Memory B cell (primary cell): ENCODE measurements at places on chromosomes 12 and 14.

GRCh38 chr12:7319930-7320329 is 16.1 kb downstream of the ACSM4 start:
- DNase-seq, result no peak

DNA sequence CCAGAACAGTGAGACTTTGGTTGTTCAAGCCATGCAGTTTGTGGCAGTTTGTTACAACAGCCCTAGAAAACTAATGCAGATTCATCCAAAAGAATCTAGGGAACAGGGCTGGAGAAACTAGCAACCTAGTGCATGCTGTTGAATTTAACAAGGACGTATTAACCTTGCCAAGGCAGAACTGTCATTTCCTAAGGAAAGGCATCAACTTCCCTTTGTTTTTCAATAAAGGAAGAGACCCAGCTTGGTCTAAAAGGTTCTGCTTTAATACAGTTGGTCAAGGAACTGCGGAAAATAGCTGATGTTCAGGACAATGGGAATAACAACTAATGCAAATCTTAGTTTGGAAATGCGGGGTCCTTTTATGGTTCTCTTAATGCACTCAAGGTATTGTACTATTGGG is 11.5 kb downstream of the AK7 start:
- no peak for DNase-seq

- DNase-seq, result no peak
Measured at GRCh38 chr12:79635676-79636075, 55.1 kb downstream of the PAWR start.

GRCh38 chr12:1993871-1994371 is 10.3 kb downstream of the DCP1B start:
- DNase-seq, result no peak

DNA sequence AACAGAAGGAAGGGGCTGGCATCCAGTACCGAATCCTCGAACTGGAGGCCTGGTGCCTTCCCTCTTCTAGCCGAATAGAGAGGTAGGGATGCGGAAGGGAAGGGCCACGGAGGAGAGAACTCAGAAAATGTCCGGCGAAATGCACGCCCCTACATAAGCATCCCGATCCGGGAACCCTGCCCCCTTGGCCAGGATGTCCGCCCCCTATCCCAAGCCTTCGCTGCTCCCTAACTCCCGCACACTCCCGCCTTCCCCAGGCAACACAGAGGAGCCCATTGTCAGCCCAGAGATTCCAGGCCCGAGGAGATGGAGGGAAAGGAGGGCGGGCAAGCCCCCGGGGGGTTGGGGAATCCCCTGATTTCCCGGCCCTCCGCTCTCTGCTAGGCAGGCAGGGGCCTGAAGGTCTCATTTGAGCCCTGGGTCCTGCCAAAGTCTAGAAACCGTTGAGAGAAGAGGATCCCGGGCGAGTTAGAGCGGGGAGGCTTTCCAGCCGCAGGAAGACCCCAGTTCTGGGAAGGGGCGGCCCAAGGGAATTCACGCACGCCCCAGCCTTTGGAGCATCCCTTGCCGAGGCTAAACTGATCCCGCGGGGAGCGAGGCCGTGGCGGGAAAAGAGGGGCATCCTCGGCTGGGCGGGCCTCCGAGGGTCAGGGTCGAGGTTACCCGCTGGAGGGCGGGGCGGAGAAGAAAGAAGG is 569 bp upstream of the ARHGEF40 start:
- DNase-seq, result peak; percentile 20

DNA sequence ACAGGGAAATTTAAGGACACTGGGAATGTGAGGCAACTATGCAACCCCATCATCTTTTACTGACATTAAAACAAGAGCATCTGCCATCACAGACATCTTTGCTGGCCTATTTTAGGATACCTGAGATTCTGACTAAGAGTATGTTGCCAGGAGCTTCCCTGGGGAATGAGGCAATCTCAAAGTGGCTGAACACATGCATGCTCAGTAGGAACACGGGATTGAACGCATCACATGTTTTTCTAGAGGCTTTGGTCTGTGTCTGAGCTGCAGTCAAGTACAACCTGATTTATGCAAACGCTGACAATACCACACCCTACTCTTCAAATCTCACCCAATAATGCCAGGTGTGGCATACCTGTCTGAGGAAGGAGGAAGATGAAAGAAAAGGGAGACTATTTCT is 416.5 kb downstream of the NELL2 start:
- DNase-seq, result no peak

DNA sequence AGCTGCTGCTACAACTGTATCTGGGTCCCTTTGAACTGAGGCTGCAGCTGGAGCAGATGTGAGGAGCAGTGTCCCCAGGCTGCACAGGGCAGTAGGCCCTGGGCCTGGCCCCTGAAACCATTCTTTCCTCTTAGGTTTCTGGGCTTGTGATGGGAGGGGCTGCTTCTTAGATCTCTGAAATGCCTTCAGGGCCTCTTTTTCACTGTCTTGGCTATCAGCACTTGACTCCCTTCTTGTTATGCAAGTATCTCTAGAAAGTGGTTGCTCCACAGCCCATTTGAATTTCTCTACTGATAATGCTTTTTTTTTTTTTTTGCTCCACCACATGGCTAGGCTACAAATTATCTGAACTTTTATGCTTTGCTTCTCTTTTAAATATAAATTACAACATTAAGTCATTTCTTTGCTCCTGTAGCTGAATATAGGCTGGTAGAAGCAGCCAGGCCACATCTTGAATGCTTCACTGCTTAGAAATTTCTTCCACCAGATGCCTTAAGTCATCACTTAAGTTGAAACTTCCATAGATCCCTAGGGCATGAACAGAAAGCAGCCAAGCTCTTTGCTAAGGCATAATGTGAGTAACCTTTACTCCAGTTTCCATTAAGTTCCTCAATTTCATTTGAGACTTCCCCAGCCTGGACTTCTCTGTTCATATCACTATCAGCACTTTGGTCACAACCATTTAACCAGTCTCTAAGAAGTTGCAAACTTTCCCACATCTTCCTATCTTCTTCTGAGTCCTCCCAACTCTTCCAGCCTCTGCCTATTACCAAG is 41.1 kb downstream of the ACSM4 start:
- no peak for DNase-seq

DNA sequence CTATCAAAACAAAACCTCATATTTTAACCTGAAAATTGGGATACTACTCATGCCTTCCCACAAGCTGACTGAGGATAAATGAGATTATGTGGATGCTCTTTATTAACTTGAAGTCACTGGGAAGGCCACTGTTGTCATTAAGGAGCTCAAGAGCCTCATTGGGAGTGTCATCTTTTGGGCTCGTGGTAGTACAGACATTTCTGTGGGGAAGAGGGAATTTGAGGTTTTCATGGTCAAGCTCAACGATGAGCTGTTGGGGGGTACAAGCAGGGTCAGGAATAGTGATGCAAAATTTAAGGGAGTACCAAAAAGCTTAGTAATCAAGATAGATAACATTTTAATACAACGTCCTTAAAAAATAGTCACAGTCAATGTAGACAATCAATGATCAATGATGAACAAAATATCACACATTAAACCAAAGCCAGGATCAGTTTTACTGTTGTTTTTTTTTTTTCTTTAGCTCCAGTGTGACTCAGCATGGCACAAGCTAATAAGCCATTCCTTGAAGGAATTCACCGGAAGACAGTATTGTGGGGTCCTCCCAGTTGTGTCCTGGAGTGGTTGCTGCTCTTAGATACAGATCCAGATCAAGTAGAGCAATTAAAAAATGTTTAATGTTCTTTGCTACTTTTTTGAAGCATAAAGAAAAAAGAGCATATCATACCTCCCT is 130.9 kb downstream of the C12orf75 start:
- no peak for DNase-seq

DNA sequence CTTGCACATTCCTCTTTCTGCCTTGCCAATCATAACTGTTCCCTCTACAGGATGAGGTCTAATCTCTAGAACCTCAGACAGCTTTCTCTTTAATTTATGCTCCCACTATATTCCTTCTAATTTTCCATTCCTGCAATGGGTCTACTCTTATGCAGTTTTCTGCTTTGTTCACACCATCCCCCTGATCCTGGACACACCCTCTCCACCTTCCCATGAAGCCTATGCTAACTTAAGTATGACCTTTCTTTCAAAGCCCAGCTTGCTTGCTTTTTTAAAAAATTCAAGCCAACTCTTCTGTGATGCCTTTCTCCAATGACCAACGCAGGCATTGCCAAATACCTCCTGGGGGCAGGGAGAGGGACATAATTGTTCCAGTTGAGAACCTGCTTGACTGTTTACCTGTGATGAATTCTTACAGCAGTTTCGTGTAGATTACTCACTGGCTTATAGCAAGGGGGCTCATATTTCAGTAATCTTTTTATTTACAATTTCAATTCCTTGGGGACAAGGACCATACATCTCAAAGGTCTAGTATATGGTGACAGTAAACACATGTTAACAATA is 7.8 kb downstream of the SLC38A1 start:
- DNase-seq, result no peak

DNA sequence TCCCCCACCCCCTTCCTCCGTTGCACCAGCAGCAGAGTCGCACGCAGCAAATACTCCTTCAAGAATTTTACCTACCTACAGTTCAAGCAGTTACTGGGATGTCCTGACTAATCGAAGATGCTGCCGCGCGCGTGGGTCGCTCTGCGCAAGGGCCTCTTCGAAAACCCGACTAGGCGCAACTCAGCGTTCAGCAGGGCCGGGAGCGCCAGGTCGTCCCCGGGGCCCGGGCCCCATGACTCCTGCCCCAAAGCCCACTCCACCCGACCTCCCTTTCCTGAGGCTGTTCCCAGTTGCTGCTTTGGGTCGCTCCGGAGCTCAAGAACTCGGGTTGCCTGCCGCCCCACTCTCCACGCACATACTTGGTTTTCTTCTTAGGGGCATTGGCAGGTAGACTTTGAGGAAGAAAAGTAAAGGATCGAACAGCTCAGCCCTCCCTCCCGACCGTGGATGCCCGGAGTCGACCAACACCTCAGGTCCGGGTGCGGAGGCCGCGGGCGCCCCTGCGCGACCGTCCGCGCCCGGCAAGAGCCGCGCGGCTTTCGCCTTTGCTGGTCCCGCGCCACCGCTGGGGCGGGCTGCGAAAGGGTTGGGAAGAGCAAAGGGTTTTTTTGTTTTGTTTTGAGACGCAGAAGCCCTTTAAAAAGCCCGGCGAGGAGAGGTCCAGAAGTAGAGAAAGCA is 1.9 kb downstream of the BMP4 start:
- no peak for DNase-seq

- DNase-seq, result no peak
Measured at GRCh38 chr12:86264451-86265328, 8.5 kb upstream of the MGAT4C start.

DNA sequence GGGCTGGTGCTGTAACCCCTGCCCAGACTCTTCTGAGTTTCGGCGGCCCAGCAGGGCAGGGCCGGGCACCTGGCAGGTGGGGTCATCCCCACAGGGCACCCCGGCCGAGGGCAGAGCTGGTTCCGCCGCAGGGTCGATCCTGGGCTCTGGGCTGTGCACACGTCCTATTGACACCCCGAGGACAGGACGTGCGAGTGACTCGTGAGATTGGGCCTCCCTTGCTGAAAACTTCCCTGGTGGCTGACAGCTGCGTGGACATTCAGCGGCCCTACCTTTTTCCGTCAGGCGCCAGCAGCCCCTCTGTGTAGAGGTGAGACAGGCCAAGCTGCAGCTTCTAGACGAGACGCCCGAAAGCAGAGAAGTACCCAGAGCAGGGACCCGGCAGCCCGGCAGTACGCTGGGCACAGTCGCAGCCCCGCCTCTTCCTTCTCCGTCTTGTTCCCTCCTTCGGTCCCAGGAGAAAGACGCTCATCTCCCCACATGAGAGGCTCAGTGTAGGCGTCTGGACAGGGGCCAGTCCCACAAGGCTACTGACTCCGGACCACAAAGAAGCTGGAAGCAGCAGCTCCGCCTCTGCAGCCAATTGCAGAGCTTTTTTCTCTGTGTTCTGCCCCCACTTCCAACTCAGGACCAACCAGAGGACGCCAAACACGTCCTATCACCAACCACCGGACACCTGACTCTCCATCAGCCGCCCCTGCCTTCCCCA is at the start of gene LRCOL1:
Gene LRCOL1 (minus strand): TSS at position 532 of the 709 bp plus-strand sequence. CDS start 4,331 bp downstream, outside the sequence.
- DNase-seq, result no peak

GRCh38 chr14:99522025-99522401 is 40.8 kb downstream of the CCNK start:
- no peak for DNase-seq

GRCh38 chr12:112087055-112087850 is 21.3 kb downstream of the NAA25 start:
- DNase-seq, result no peak

GRCh38 chr14:32469388-32470160 is 140.5 kb downstream of the AKAP6 start:
- no peak for DNase-seq

DNA sequence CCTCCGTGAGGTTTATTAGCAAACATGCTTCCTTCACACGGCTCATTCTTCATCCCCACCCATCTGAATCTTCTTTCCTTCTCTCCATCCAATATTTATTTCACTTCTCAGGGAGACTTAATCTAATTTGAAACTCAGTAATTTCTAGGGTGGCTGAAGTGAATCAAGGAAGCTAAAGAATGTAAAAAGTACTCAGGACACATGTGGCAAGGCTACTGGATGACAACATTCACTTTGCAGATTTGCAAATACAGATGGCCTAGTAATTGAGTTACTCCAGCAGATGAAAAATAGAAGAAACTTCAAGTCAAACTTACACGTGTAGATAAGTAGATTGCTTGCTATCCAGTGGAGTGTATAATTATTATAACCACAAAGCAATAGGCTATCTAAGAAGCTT is 15.4 kb upstream of the BEST3 start:
- no peak for DNase-seq

DNA sequence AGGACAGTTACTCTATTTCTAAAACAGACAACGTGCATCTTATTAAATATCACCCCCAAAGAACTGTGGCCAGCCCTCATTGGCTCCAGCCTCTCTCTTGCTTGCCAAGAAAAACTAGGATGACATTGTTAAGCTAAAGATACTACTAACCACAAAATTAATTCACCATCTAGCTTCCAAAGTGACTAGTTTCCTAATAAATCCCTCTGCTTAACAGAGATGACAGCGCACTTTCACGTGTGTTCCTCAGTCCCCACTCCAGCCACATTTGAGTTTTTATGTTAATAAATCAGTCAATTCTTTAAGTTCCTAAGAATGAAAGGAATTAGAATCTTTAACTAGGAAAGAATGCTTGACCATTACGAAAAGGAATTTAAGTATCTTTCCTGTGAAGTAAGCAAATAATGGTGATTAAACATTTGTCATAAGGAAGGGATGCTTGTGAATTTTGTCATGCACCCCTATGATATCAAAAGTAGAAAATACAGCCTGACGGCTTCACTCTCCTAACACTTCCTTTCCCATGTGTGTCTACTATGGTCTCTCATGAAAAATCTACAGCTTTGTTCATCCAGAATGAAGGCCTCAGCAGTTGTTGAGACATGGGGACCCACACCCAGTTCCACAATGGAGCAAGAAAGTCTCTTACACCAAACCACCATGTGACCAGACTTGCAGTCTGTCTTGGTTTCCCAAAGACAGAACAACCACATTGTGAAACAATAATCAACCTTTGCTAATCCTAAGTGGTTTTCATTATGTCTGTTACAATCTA is 8.1 kb downstream of the CORO1C start:
- DNase-seq, result no peak
